Activated T-cell treated with anti-CD3 and anti-CD28 coated beads, Interleukin-2, amount 50 U/mL, for 48 hours (primary cell): ENCODE measurements at places on chromosomes 2 and 18.

DNA sequence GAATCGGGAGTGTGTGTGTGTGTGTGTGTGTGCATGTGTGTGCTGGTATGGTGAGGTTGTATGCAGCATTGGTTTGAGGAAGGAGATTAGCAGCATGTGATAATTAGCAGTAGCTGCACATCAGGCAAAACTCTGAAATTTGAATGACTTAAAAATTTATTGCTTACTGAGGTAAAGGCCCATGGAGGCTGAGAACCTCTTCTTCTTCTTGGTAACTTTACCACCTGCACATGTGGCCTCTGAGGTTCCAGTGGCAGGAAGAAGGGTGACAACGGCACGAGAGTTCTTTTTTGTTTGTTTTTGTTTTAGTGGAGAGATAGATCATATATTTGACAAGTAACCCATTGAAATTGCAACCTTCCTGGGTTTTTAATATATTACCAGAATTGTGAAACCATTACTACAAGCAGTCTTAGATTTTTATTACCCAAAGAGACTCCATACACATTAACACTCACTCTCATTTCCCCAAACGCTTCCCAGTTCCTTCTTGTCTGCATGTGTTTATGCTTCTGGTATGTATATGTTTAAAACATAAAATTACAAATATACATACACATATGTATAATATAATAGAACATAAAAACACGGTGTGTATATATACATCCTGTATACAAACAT is 292.1 kb downstream of the PTGR3 start:
- DNase-seq: no peak

GRCh38 chr2:27884601-27885000 is 5.6 kb downstream of the RBKS start:
- DNase-seq: no peak

- DNase-seq: no peak
Observed at GRCh38 chr18:8802017-8802672, 96.8 kb downstream of the MTCL1 start.

DNA sequence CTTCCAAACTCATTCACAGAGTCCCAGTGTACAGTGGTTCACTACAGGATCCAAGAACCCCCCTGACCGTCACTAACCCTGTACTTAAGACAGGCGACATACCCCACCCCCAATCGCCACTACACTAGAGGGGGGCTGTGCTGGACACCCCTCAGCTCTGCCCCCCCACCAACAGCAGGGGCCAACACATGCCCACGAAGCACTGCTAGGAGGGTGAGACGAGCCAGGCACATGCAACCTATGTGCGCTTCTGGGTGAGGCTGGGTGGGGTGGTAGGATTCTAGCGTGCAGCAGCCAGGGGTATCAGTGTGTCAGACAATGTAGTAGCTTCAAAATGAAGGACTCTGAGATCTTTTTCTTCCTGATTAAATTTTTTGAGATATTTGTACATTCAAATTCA is 67.8 kb downstream of the UXS1 start:
- no peak for DNase-seq

DNA sequence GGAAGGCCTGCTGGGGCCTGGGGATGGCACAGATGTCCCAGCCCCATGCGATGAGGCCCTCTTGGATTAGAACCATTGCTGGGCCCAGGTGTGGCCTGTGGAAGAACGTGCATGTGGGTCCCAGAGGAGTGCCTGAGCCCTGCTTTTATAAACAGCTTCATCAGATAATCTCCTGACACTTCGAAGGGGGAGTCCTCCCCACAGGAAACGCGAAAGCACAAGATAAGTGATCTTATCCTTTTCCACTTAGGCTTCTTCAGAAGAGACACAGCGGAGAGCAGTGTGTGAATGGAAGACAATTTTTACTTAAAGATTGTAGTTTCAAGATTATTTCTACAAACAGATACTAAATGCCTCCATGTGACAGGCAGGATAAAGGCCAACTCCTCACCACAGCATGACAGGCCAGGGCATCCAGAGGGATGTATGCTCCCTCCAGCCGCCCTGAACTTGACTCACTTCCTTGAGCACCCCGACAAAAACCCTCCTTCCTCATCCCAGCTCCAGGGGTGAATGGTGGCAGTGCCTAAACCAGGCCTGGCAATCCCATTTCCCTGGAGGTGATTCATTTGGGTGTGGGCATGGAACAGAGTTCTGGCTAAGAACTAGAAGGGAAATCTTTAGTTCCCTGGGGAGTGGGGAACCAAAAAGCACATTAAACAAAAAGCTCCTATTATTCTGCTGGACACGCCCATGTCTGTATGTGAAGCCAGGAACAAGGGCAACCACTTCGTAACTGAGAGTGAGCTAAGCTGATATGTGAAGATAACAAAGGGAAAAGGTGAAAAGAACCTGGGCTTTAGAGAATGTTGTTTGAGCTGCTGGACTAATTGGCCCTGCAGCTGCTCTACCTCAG is 56.2 kb upstream of the TMEM163 start:
- DNase-seq: no peak

GRCh38 chr2:120635146-120635545 is 100.5 kb upstream of the GLI2 start:
- DNase-seq: no peak

- no peak for DNase-seq
Observed at GRCh38 chr2:98932778-98933343, 3.2 kb downstream of the CRACDL start.

DNA sequence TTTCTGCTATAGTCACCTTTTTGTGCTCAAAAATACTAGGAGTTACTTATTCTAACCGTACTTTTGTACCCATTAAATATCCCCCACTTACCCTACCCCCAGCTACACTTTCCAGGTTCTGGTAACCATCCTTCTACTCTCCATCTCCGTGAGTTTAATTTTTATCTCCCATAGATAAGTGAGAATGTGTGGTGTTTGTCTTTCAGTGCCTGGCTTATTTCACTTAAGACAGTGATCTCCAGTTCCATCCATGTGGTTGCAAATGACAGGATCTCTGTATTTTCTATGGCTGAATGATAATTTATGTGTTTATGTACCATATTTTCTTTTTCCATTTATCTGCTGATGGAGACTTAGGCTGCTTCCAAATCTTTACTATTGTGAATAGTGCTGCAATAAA is 323.3 kb downstream of the ZNF804A start:
- DNase-seq: no peak

DNA sequence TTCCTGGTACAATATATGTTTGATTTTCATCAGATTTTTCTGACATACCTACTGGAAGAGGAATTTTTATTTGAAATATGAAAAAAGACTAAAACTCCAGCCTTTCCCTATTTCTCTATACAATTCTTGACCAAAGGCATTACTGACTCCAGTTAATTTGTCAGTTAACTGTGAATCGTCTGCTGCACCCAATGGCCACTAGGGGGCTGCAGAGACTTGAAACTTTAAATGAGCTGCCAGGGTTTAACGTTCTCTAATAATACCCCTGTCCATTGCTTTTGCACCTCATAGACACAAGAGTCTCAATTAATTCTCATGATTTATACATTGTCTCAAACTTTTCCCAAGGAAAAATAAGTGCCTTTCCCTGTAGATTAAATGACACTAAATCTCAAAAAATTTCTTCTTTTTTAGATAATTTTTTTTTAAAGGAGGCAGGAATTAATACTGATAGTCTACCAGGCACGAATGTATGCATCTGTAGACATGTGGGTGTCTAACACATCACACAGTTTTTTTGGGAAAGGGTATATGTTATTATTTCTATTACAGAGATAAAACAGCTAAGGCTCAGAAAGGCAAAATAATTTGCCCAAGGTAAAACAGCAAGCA is 1.8 kb upstream of the ALK start:
- DNase-seq: peak; percentile 60

GRCh38 chr2:128501006-128501690 is 182.5 kb upstream of the HS6ST1 start:
- DNase-seq: no peak

DNA sequence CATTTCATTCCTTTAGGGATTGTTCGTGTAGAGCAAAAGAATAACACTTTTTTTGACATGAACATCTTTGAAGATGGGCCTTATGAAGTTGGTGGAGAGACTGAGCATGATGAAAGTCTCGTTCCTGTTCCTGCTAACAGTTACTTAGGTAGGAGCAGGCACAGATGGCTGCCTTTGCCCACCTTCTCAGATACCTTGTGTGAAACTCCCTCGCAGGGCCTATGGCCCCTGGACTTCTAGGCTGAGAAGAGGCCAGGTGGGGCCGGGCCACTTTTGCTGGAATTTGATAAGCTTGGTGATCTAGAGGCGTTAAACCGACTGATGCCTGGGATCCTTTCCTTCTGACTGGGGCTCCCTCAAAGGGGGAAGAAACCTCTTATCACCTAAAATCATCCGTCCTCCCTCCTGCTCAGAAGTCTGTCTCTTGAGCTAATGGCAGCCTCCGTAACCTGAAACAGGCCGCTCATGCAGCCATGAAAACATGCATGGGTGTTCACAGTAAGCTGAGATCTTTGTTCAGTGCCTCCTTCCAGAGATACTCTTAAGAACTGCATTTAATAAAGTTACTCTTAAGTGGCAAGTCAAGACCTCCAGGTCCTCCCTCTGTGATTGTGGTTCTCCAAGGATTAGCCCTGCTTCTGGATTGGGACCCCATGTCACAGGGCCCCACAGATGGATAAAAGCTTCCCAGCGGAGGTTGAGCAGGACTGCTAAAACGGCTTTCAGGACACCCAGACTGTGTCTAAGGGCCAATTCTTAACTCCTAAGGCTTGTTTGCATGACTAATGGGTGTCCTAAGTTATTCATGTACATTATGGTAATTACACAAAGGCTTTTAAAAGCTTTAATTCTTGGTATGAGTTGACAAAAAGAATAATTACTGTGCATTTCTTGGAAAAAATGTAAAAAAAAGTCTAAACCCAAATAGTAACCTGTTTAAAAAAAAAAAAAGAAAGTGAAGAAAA is 43.9 kb downstream of the ITGA6 start:
- no peak for DNase-seq
